ENCODE measurements at places on chromosomes 3 and 15.

- no peak for DNase-seq
- H3K4me3 ChIP-seq = no peak overlapping the region
- H3K36me3 ChIP-seq = no peaks in the 10 kb centered on the region
- peaks cover 29% of the 10 kb centered on the region for H3K4me1 ChIP-seq
Measured at GRCh38 chr3:121958801-121959200, 63.2 kb downstream of the ILDR1 start.

DNA sequence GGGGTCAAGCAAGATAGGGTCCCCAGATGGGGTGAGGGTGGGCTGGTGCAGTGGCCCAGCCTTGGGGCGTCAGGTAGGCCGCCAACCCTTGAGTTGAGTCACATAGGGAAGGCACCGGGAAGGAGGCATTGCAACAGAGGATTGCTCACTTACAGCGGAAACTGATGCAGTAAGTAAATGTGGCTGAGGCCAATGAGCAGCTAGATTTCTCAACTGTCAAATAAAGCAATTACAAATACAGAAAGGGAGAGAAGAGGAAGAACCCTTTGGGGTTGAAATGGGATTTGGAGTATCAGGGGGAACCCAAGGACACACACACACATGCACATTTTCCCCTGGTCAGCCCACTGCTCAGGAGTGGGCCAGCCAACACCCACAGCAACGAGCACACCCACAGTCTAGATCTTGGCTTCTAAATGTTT is 44.0 kb downstream of the CHSY1 start:
- peak overlapping the region; percentile 40 for H3K27ac ChIP-seq
- H3K27me3 ChIP-seq = no peaks in the 10 kb centered on the region
- peaks cover 51% of the 10 kb centered on the region for H3K4me1 ChIP-seq
- peaks cover 3% of the 10 kb centered on the region for H3K36me3 ChIP-seq
- H3K4me3 ChIP-seq = no peak overlapping the region

DNA sequence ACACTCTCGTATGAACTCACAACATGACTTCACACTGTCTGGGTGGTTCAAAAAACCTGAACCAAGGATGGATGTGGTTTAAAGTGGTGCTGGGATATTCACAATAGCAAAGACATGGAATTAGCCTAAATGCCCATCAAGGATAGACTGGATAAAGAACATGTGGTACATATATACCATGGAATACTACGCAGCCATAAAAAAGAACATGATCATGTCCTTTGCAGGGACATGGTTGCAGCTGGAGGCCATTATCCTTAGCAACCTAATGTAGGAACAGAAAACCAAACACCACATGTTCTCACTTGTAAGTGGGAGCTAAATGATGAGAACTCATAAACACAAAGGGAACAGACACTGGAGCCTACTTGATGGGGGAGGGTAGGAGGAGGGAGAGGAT is 3.3 kb upstream of the PRSS50 start:
- no peak overlapping the region for H3K4me3 ChIP-seq
- H3K4me1 ChIP-seq = peaks cover 4% of the 10 kb centered on the region
- H3K36me3 ChIP-seq = no peaks in the 10 kb centered on the region
- H3K27ac ChIP-seq = no peak overlapping the region

- no peak for DNase-seq
- H3K27me3 ChIP-seq = no peaks in the 10 kb centered on the region
- no peak overlapping the region for H3K4me3 ChIP-seq
- H3K27ac ChIP-seq = no peak overlapping the region
Measured at GRCh38 chr3:43581343-43581742, 40.5 kb downstream of the ANO10 start.

GRCh38 chr15:81407718-81408117 is 33.7 kb upstream of the TMC3 start:
- no peaks in the 10 kb centered on the region for H3K27me3 ChIP-seq
- H3K4me3 ChIP-seq = no peak overlapping the region
- DNase-seq = no peak
- no peaks in the 10 kb centered on the region for H3K36me3 ChIP-seq
- peaks cover 8% of the 10 kb centered on the region for H3K4me1 ChIP-seq
- no peak overlapping the region for H3K27ac ChIP-seq

Measured in WTC11 (cell line).